ENCODE measurements at places on chromosomes 1 and 21.

DNA sequence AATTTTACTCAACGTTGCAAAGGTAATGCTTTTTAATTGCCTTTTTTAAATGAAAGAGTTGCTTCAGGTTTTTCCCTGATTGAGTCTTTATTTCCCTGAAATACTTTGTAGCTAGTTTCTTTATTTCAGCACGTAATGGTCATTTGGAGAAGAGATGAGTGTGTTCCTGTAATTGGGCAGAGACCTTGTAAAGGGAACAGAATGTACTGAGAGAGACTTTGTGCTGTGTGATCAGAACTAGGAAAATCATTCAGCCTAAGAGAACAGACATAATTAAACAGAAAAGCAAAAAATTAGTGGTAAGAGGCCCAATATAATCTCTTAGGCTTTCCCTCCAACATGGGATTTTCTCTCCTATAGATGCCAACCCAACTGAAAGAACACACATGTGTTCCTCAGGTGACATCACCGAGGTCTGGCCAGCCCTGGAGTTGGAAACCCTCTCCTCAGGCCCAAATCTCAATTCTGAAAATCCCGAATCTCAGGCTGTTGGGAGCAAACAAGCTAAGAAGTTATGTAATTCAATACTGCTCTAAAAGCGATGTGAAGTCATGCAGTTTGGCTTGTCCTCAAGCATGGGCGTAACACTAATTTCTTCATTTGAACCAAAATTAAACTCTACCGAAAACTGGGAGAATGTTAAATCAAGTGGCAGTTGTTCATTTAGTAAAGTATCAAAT lies 102.0 kb downstream of the TGFB2 start:
- no peak for DNase-seq

- no peak for DNase-seq
Observed at GRCh38 chr1:185014941-185015340, 30.4 kb upstream of the RNF2 start.

GRCh38 chr1:57321776-57322175 lies 102.1 kb downstream of the DAB1 start:
- DNase-seq: no peak

DNA sequence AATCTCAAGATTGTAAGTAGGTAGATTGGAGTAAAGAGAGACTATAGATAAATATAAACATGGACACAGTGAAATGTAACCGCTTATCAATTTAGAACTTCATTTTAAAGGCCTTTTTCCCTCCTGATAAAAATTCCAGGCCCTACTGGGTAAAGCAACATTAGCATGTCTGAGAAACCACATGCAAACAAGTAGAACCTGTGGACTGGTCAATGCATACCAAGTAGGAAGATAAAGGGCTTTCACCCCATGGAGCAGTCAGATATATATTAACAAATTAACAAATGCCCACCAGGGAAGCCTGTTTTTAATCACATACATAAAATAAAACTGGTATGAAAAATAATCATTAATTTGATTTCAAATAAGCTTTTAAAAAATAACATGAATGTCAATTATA lies 8.1 kb downstream of the DPH5 start:
- no peak for DNase-seq

All from activated T-helper 1 cell treated with anti-CD3 and anti-CD28 coated beads, Interleukin-2, amount 50 U/mL, for 16 hours (primary cell).